DMS53 (cell line): ENCODE measurements at places on chromosomes 7 and 10.

DNA sequence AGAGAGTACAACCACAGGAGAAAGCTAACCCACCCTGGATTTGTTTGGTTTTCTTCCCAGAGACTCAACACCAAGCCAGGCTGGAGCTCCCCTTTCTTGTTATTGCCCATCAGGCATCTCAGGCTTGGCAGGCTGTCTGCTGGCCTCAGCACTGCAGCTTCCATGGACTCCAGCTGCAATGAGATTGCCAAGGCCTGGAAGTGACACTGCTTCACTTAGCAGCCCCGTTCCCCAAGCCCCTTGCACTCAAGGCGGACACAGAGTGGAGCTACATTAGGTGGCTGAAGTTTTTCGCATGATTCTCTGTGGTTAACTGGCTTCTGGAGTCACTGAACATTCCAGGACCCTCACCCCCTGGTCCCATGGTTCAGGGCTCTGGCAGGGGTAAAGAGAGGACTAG is 163.1 kb upstream of the GDF10 start:
- DNase-seq = no peak

DNA sequence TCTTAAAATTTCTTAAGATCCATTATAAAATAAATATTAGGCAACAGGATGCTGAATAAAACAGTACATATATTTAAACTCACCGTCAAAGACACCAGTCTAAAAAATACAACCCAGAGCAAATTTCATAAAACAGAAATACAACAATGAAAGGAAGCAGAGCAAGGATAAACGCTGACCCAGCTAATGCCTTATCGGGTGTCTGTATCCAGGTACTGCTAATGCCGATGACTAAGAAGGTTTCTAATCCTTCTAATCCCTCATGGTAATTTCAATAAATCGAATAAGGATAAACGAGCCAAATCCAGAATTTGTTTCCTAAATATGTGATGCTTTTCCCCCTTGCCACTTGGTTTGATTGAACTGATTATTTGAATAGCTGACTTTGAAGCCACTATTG is 1.7 kb downstream of the HYCC1 start:
- DNase-seq = no peak

- DNase-seq = peak; percentile 13
Observed at GRCh38 chr7:115728518-115728917, 302.0 kb downstream of the TFEC start.

DNA sequence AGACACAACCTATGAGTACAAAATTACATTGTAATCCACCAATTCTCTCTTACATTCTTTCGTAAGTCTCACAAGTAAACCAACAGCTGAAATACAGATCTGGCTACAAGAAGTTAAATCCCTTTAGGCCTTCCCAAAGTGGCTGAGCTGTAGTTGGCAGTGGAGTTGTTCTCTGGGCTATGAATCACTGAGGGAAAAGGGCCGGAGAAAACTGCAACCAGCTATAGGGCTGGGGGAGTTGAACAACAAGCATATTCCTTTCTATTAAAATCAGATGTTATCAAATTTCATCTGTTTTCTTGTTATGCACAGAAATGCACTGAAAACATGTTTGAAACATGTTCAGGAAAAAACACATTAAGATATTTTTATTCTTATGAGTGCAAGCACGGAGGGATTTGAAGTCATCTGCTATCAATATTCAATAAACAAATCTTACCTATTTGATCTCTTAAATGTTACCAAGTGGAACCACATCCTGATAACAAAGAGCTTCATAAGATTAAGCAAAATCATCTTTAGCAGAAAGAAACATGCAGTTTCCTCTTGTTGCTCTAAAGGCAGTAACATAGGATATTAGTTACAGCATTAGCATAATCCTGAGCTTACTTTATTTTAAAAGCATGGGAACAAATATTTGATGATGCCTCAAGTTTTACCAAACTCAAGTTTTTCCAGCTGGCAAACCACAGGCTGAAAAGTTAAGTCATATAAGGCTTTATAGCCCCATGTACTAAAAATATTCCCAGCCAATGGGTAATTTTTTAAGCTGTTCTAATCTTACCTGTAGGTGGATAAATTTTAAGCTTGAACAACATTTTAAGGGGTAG is 212.7 kb downstream of the TAX1BP1 start:
- no peak for DNase-seq

DNA sequence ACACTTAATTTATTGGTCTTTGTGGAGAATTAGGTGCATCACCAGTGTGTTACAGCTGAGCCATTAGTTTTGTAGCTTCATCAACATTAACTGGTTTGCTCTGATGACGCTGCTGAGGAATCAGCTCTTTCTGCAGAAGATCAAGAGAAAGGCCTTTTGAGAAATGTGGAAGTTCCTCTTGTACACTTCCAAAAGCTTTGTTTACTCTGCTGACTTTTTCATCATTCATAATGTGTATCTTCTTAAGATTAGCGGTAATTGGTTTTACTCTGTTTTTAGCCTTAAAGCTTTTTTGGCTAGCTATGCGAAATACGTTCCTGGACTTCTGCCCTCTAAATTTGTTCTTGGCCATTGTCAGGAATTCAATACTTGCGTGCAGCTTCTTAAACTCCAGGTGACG is 8.2 kb upstream of the PHYH start:
- DNase-seq = no peak

DNA sequence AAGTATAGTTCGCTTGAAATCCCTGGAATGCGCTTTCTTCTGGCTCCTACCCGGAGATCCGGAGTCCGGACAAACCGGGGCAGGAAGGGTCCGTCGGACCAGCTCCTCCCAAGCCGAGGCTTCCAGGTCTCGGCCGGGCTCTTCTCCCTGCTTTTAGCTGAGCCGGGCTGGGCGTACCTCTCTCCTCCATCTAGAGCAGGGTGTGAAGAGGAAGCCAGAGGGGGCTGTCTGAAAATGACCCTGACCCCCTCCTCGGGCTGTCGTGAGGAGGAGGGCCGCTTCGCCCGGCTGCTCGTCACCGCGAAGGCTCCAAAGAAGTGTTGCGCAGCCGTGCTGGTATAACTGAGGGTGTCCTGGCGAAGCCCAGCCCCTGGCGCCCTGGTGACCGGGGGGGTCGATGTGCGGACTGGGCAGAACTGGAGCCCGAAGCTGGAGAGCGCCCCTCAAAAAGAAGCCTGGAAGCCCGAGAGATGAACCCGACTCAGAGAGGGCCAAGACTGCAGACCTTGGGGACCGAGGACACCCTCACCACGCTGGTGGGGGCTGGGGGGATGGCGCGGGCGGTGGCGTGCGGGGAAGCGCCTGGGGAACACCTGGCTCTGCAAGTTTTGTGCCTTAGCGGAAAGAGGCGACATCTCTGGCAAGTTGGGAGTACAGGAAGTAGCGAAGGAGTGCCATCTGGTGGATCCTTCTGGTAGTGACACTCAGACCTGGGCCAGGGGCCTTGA is 5.7 kb downstream of the KAZALD1 start:
- DNase-seq = peak; percentile 93

- no peak for DNase-seq
Observed at GRCh38 chr7:48868916-48869315, 55.4 kb upstream of the CDC14C start.

DNA sequence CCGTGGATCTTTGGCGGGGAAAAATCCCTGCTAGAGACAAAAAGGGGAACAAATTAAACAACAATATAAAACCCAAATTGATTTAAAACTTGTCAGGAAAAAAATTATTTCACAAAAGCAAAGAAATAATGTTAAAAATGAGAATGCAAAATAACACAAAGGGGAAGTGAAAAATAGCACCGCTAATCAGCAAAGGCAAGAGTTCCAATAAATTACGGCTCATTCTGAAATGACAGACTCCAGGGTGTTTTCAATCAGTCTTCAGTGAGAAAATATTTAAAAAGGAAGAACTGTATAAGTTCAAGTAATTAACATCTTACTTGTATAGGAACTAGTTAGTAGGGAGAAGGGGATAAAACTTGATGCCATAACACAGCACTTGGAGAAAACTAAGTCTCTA is 336.8 kb downstream of the LRRTM3 start:
- DNase-seq = no peak

DNA sequence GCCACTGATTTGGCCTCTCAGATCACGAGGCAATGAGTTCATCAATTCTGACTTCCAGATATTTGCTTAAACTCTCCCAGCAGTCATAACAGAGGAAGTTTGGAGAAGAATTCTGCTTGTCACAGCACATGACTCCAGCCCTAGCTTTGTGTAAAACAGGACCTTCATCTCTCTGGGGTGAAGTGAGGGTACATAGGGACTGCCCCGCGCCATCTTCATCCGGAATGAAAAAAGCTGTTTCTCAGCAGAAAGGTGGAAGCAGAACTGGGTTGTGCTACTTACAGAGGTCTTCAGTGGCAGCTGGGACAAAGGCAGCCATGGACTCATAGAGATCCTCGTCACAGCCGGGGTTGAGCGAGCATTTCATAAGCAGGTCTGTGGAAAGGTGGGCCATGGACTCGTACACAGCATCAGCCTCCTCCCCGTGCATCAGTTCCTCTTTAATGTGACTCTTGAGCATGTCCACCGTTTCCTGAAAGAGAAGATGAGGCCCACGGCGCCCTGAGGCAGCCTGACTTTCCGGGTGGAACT is 58.4 kb upstream of the TM9SF3 start:
- no peak for DNase-seq

GRCh38 chr7:144649120-144649519 is 186.7 kb downstream of the TPK1 start:
- DNase-seq = no peak

GRCh38 chr10:109956454-109957091 is 33.3 kb upstream of the XPNPEP1 start:
- peak; percentile 90 for DNase-seq

DNA sequence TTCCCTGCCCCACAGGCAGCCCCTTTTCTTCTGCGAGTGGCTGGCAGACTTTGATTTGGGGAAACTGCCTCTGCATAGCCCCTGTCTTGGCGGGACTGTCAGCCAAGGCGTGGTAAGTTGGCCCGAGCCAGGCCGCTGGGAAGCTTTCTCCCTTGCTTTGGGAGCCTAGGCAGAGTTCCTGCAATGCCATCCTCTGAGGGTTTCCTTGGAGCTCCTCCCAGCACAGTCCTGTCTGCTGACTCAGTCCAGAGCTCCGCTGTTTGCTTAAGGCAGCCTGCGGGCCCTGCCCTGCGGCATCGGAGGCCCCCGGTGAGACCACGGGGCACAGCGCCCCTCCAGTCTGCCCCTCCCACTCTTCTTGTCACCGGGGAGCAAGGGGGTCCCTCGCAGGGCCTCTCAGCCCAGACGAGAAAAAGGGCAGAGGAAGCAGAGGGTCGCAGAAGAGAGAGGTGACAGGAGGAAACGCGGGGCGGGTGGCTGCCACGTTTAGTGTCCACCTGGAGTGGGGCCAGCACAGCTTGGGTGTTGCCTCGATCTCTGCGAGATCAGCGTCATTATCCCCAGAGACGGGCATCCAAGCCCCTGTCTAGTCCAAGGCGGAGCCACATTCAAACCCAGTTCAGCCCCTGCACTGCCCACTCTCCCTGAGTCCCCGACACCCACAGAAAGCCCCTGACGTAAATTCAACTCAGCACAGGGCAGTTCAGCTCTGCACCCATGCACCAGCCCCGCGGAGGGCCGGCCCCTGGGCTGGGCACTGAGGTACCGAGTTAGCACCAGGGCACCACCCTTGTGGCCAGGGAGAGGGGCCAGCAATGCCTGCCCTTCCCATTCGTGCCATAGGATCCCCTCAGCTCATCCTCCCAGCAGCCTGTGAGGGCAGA is 59.0 kb upstream of the CHST15 start:
- peak; percentile 88 for DNase-seq

- DNase-seq = no peak
Observed at GRCh38 chr7:40297741-40298311, 163.0 kb downstream of the SUGCT start.

DNA sequence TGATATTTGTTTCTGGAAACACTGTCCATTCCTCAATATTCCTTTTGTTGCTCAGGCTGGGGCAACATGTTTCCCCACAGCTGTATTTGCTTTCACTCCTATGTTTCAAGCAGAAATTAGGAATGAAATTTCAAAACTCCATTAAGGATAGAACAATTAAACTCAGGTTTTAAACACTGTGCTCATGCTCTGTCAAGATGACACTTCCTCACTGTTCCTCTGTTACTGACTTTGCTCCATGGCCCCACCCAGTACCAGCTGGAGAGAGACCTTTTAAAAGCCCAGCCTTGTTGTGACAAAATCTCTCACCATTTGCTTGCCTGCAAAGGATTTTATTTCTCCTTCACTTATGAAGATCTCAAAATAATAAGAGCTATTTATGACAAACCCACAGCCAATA is 197.4 kb downstream of the ELMO1 start:
- DNase-seq = no peak

DNA sequence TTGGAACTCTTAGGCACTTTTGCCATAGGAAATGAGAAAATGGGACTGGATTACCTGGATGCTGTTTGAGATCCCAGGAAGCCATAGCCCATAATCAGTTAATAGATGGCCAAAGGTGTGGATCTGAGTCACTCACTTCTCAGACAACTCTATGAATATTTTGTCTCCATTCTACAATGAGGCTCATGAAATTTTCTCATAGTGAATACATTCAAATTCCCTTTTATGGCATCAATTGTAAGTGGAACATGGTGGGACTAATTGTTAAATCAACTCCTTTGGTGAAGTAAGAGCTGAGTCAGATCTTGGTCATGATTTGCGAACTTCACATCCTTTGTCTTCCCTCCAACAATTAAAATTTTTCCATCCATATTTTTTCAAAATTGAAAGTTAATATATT is 222.1 kb downstream of the ARL4A start:
- DNase-seq = no peak

DNA sequence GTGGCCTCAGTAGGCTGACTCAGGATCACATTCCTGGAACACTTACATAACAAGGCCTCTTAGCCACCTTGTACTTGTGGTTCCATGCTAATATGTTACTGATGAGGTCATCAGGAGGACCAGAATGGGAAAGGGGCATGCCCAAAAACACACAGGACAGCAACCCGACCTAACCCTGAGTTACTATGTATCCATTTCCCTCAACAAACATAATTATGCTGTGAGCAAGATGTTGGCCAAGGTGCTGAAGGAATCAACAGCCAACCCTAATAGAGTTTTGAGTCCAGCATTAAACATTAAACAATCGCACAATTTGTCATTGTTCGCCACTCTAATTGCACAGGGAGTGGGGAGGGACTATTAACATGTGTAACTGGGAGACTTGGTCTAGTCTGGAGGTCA is 129.4 kb downstream of the PLPP4 start:
- DNase-seq = no peak
